ENCODE measurements at places on chromosomes 16 and 17.

DNA sequence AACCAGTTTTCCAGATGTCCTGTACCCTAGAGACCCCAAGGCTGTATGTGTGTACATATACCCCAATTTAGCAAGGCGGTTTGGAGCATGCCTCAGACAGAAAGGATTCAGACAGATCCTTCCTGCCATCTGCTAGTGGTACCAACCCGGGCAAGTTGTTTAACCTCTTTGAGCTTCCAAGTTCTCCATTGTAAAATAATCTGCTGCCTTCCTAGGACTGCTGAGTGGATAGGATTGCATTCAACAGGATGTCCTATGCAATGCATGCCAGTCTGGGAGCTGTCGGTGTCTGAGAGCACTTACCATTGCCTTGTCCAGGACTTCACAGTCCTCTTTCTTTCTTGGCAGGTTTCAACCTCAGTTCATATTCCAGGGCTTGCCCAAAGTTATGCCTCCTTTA is 1.9 kb downstream of the CDH13 start:
- no peak for DNase-seq

DNA sequence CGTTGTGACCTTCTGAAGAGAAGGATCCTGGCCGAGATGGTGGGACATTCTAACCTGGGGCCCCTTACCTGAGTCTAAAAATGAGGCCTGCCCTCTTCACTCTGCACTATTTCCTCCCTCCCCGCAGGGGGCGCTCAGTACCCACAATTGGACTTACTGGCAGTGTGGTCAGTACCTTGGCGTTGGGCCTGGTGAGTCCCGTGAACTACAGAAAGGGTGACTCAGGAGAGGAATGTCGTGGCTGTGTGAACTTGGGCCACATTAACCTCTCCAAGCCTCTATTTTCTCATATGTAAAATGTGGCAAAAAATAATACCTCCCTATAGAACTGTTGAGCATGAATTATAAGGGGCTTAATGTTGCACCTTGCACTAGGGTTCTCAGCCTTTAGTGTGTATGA is 3.9 kb downstream of the RSAD1 start:
- peak; percentile 92 for DNase-seq

GRCh38 chr17:58575511-58575910 is 61.1 kb upstream of the MTMR4 start:
- no peak for DNase-seq

- no peak for DNase-seq
These were observed 49.8 kb downstream of the COTL1 start for GRCh38 chr16:84568066-84568465.

DNA sequence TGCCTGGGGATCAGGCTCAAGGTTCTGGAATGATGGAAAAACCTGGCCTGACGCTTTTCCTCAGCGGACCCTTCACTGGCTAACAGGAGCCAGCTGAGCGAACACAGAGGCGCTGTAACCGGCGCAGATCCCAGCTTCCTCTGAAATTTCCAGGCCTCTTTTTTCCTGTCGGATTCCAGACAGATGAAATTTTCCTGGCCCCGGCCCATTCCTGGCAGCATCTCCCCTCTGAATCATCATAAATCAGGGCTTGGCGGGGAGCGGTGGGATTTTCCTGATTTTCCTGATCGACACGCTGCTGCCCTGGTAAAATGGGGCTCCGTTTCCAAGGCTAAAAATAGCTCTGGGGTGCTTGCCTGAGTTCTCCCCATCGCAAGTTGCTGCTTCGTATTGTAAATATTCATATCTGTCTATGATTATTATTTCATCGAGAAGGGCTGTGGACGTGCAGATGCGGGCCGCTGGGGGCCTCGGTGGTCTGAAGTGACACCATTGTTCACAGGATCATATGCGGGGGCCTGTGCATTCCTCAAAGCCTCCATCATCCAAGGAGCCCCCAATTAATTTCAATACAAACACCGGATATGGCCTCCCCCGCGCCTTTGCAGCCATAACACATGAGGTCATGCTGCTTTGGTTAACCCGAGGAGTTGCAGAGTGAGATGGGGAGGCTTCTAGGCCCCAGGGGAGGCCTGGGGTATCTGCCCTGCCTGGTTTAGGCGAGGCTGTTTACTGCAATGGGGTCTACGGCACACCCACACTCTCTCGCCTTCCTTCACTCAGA is 45.8 kb upstream of the ETV4 start:
- no peak for DNase-seq

GRCh38 chr17:44499722-44500121 is 3.5 kb downstream of the GPATCH8 start:
- DNase-seq, result no peak

DNA sequence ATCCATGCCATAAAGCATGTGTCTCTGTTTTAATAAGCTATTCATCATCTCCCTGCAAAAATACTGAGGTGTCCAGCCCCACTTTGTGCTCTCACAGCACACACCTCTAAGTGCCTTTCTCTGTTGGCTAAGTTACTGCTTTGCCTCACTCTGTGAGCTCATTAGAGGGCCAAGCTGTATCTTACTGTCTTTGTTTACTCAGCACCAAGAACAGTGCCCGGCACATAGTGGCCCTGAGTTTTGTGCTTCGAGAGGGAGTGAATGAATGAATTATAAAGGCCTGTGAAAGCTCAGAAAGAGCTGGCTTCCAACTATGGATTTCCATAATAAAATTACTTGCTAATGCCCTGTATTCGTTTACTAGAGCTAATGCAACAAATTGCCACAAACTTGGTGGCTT is 50.2 kb upstream of the NOG start:
- no peak for DNase-seq

DNA sequence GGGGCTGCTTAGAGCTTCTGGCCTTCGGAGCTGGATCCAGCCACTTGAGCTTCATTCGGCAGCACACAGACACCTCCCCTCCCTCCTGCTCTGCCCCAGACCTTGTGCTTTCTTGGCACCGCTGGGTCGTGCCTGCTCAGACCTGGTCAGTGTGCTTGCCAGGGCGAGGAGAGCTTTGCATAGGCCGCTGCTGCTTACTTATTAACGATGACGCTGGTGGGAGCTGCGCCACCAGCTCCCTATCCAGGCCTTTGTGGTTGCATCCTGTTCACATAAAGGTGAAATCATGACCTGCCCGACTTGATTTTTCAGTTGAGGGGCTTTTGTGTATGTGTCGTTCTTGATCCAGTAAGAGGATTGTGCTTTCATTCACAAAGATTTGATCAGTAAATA is 101.1 kb downstream of the MSI2 start:
- DNase-seq, result no peak

DNA sequence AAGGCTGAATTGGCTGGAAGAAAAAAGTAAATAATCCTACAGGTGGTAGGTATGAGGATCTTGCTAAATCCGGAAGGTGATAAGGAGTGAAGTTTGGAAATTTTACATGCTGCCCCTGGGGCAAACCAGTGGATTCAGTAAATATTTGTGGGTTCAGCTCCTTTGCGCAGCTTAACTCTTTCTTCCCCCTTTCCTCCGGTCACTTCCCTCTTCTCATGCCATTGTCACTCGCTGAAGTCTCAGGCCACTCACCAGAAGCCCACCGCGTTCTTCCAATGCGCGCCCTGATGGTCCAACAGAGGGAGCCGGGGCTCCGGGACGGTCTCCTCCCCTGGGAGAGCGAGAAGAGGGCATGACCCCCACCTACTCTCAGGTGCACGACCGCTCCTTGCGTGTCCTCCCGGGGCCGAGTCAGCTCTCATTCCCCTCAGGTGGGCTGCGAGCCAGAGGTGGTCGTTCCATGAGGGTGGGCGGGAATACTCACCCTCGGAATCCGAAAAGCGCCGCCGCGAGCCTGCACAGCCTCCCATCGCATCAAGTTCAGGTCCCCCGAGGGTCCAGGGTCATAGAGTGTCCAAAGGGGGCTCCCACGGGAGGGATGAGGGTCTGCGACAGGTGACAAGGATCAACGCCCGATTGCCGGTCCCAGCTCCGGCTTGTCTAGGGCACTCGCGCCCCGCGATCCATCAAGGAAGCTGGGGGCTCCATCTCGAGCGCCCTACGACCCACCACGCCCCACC is 474 bp downstream of the CLN3 start:
- peak; percentile 64 for DNase-seq

GRCh38 chr17:2624292-2624731 is 30.9 kb downstream of the PAFAH1B1 start:
- DNase-seq, result peak; percentile 69

DNA sequence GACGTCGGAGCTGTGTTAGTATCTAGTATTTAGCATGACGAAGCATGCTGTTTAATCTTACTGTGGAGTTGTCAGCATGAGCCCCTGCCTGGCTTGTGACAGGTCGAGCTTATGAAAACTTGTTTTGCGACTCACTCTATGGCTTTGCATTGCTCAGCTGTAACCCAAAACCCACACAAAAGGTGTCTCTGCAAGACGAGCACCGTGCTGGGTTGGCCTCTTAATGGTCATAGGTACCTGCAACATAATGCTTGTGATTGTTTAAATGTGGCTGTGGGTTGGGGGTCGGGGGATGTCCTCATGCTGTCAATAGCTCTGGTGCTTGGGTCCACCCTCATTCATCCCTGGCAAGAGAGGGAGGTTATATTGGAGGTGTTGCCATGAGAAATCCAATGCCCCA is 5.4 kb downstream of the NTN1 start:
- no peak for DNase-seq

DNA sequence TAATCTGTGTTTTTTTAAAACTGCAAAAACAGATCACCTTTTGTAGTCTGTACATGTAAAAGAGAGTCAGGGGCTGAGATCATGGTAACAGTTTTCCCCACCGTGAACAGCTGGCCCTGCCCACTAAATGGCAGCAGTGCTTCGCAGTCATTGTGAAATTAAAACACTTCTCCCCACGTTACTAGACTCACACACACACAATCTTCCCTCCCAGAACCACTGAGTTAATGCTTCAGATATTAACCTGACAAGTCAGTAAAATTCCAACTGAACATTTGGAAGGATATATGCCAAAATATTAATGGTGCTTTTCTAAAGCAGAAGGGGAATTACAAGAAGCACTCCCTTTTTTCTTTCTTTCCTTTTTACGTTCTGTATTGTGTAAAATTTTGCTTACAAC is 1.2 kb upstream of the CD300LG start:
- no peak for DNase-seq

DNA sequence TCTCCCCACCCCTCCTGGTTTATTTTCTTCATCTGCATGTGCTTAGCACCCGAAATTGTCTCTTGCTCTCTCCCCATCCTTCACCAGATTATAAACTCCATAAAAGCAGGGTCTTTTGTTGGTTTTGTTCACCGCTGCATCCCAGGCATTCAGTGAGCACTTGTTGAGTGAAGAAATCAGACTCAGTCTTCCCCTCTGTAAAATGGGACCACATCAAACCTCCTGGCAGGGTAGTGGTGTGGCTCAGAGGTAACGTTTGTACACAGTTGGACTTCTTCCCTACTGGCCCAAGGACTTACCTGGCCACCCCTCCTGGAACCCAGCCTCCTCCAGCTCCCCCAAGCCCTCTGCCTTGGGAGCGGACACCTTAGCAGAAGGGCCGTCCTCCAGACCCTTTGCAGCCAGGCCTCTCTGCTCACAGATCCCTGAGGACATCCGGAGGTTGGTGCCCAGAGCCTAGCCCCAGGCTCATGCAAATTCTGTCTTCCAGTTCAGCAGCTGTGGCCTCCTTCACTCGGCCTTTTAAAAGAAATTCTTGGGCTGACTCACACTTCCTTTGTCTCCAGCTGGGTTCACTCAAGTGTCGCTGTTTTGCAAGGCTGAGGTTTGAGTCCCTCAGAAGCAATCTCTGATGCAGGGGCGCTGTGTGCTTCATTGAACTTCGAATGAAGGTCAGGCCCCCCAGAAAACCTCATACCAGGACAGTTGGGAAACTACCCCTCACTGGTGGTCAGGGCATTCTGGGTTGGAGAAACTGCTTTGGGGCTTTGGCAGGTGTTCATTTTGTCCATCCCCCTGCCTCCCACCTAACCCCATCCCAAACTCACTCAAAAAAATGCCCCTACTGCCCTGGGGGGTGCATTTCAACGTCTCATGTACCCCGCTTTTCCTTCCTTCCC is 16.8 kb upstream of the RMI2 start:
- peak; percentile 99 for DNase-seq

DNA sequence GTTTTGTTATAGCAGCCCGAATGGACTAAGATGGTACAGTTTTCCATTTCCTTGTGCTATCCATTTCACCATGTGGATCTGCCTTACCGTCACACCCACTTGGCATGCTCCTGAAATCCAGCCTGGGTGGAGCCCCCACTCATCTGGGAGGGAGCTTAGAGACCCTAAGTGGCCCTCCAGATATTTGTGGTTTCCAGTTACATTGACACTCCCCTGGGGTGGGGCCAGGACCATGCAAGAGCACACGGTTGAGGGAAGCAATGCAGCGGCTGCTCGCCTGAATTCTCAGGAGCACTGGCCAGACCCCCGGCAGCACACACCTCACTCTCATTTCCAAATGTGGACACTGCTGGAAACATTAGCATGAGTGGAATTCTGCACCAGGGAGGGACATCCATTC is 231.1 kb downstream of the UTP18 start:
- no peak for DNase-seq

GRCh38 chr16:81484908-81485624 is 40.5 kb downstream of the CMIP start:
- DNase-seq, result no peak

DNA sequence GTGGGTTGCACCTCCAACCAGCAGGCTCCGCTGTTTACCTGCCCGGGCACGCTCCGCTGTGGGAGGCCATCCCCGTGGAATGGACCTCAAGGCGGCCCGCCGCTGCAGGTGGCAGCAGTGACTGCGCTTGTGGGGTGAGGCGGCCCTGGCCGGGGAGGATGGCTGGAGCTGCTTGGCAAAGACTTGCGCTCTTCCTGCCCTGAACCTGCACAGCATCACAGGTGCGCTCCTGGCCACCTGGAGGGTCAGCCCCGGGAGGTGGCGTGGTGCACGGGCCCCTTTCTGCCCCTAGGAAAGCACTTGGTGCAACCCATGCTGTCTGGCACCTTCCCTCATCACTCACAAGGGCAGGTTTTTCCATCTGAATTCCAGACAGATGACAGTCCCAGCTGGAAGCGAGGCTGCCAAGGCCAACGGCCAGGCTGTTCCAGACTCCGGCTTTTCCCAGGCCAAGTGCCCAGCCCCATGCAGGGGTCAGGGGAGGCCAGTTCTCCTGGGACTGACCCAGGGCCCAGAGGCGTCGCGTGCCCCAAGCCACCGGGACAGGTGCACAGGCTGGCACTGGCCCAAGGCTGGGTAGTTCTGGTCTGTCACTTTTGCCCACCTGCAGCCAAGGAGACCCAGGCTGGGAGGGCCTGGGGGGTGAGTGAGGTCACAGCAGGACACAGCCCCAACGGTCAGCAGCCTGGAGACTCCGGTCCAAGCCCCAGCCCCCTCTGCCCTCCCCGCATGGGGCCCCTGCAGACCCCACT is 13.3 kb downstream of the UTS2R start:
- DNase-seq, result peak; percentile 63

GRCh38 chr16:85859818-85860125 is 39.2 kb upstream of the IRF8 start:
- no peak for DNase-seq

DNA sequence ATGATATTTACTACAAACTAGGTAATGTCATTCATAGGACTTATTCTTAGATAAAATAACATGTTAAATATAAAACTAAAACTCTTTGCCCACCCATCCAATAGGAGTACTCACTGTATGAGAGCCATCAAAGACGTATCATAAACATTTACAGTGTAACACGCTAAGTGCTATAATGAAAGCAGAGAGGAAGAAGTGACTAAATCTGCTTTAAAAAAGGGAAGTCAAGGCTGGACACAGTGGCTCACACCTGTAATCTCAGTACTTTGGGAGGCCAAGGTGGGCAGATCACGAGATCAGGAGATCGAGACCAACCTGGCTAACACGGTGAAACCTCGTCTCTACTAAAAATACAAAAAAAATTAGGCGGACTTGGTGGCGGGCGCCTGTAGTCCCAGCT is 32.4 kb downstream of the SPAG9 start:
- no peak for DNase-seq

All from GM23338 (cell line).